Hematopoietic multipotent progenitor cell treated with erythropoietin and hydrocortisone succinate and interleukin-3 and kit ligand, for 8 days (in vitro differentiated cells): ENCODE measurements at places on chromosomes 5 and 9.

- DNase-seq, result no peak
Measured at GRCh38 chr5:120327180-120327579, 136.9 kb upstream of the PRR16 start.

GRCh38 chr9:127937056-127937387, 632 bp downstream of the DPM2 start:
- no peak for DNase-seq

- DNase-seq, result no peak
Measured at GRCh38 chr5:120735076-120735475, 271.0 kb downstream of the PRR16 start.

GRCh38 chr9:113137196-113138168, 13.3 kb upstream of the SLC31A2 start:
- DNase-seq, result no peak

DNA sequence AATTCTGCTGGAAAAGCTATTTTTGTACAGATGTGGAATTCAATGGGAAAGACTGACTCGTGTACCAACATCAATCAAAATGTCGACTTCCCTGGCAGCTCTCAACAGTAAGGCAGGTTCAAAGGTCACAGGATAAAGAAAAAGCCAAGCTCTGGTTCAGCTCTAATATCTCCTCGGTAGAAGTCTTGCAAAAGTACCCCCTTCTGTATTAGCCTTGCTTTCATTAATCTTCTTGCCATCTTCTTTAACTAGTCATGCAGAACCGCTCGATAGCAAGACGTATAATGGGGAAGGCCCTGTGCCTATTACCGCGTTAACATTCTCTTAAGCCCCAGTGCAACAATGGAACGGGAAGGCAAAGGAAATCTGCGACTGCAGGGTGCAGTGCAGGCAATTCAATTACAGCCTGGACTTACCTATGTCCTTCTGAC, 201.2 kb downstream of the GAPVD1 start:
- DNase-seq, result no peak

GRCh38 chr9:2026220-2026997, 11.3 kb downstream of the SMARCA2 start:
- DNase-seq, result no peak

- DNase-seq, result no peak
Measured at GRCh38 chr9:97853056-97853843, at the start of gene FOXE1. TSS of gene FOXE1 (plus strand) at chr9:97853226. CDS start at chr9:97853915, 689 bp downstream.
